D721Med (cell line): ENCODE measurements at places on chromosomes 1 and 21.

DNA sequence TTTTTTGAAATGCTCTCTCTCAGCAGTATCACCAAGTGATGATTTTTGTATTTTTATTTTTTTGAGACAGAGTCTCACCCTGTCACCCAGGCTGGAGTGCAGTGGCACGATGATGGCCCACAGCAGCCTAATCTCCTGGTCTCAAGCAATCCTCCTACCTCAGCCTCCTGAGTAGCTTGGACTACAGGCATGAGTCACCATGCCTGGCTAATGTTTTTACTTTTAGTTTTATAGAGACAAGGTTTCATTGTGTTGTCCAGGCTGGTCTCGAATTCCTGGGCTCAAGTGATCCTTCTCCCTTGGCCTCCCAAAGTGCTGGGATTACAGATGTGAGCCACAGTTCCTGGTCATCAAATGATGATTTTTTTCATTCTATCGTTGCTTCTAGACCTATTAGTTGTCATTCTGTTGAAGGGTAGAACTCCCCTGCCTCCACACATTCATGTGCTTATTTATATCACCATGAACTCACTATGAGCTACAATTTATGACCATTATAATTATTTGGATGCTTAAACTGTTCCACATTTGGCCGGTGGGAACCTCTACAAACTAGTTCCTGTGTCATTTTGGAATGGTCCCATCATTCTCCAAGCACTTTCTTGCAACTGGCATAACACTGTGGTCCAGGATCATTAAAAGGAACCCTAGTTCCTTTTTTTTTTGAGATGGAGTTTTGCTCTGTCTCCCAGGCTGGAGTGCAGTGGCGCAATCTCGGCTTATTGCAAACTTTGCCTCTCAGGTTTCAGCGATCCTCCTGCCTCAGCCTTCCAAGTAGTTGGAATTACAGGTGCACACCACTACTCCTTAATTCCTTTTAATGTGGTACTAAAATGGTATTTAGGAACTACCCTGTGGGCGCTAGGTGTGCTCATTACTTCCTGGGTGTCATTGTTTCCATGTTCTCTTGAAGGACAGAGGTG is 20.2 kb upstream of the TOR3A start:
- no peak for DNase-seq

GRCh38 chr1:70528590-70529333 is 117.7 kb downstream of the CTH start:
- no peak for DNase-seq

DNA sequence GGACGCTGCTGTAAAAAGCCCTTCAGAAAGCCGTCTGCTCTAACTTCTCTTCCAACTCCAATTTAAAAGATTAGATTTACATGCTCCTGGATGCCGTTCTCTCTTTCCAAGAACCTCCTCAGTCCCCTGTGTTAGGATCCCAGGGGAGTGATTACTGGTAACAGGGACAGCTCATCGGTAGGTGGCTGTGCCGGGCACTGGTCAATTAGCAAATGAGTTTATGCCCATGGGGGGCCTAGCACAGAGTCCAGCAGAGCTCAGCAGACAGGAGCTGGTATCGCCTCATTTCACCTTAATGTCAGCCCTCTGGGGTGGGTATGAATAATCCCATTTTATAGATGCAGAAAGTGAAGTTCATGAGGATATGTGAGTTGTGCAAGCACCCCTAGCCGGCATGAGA is 191.9 kb downstream of the GRIK3 start:
- no peak for DNase-seq

DNA sequence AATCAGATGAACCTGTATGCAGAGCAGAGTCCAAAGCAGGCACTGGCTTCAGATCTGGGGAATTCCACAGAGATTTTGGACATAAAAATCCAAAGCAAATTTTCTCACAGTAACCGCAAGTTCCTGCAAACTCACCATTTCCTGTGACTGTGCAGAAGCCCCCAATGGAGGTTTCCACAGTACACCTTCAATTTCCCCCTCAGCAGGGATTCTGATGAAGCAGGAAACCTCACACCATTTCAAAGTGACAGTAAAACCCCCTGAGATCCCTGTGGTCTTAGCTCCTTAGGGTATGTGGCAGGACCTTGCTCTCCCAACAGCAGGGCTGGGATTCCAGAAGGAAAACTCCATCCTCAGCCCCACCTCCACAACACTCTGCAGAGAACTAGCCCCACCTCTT is 6.0 kb upstream of the TGFBR3 start:
- no peak for DNase-seq

- DNase-seq: no peak
Measured at GRCh38 chr1:184648856-184649201, 105.8 kb downstream of the EDEM3 start.

DNA sequence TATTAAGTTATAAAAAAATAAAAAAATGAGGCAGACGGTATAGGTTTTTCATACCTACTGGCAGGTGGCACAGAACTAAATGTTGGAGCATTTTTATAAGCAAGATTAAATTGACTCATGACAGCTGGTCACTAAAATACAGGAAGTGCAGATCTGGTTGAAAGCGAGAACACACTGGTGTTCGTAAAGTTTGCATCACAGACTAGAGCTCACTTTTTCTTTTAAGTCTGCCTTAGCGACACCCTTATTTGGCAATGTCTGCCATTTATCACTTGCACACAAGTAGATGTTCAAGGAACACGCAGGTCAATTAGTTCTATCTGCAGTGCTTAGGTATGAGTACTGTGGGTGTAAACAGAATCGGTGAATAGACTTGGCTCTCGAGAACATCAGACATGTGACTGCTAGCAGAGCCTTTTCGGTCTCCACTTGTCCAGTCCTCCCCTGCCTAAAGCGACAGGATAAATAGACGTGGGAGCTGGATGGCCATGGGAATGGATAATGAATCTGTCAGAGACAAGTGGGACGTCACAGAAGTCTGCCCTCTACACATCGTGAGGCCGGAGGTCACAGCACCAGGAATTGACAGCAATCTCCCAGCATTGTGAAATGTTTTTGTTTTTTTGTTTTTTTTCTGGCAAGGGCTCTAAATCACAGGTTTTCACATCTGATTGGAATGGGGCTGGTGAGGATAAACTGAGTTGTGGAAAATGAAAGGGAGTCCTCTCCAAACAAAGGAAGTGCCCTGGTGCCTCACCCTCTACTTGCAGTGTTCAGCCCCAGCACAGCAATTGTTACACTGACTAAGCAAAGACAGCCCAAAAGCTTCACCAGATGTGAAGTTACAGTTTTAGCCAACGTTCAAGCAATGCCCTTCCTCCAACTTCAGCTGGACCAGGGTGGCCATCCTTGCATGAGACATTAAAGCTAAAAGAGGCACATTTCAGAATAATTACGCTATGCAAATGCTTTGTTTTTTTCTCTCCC is 248.9 kb downstream of the NTNG1 start:
- DNase-seq: no peak

- no peak for DNase-seq
Measured at GRCh38 chr1:229035748-229036082, 235.2 kb upstream of the RAB4A start.

DNA sequence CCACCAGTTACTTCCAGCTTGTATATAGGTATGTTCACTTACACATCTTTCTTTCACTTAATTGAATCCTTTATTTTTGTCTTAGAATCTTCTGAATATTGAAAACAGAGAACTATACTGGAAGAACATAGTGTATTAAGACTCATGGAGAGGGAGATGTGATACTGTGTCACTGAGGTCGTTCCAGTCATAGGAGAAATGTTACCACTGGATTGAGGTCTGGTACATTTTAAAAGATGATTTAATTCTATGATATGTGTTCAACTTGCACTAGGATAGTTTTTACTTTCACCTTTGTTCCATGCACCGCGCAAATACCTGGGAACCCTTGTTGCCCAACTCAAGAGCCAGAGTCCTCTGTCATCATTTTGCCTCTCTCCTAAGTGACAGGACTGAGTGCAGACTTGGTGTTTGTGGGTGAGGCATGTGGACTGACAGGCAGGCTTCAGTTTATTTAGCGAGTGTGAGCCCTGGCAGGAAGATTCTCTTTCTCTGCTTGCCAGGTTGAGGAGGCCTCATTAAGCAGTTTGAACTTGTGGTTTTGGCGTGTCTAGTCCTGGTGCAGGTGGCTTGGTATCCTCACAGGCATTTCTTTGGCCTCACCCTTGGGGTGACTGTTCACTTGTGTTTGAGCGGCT is 63.7 kb downstream of the DYRK1A start:
- no peak for DNase-seq

DNA sequence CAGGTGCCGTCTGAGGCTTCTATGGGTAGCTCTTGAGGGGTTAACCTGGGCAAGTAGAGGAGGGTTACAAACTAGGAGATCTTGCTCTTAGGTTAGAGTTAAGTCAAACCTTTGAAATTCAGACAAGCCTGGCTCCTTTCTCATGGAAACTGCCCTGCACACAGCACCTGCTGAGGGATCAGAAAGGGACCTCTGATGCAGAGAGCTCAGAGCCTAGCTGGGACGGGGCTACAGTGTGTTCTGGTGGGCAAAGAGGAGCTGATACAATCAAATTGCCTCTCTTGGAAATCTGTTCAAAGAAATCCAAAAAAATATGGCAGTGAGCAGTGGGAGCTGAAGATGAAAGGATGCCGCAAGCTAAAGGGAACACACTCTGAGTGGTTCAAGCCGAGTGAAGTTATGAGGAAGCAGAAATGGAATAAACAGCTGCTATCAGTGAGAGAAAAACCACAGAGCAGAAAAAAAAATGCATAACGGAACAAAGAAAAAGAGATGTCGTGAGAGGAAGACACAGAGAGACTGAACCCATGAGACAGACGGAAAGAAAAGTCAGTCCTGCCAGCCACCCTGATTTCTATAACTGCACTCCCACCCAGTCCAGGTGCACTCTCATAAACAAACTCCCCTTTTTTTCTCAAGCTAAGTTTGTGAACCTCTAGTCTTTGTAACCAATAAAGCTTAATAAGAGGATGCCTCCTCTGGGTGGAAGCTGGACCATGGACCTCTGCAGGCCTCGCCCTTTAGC is 26.6 kb downstream of the PAFAH2 start:
- DNase-seq: no peak

- no peak for DNase-seq
Measured at GRCh38 chr1:55669293-55669692, 454.1 kb upstream of the USP24 start.

- DNase-seq: no peak
Measured at GRCh38 chr1:62269851-62270495, 49.3 kb downstream of the KANK4 start.

DNA sequence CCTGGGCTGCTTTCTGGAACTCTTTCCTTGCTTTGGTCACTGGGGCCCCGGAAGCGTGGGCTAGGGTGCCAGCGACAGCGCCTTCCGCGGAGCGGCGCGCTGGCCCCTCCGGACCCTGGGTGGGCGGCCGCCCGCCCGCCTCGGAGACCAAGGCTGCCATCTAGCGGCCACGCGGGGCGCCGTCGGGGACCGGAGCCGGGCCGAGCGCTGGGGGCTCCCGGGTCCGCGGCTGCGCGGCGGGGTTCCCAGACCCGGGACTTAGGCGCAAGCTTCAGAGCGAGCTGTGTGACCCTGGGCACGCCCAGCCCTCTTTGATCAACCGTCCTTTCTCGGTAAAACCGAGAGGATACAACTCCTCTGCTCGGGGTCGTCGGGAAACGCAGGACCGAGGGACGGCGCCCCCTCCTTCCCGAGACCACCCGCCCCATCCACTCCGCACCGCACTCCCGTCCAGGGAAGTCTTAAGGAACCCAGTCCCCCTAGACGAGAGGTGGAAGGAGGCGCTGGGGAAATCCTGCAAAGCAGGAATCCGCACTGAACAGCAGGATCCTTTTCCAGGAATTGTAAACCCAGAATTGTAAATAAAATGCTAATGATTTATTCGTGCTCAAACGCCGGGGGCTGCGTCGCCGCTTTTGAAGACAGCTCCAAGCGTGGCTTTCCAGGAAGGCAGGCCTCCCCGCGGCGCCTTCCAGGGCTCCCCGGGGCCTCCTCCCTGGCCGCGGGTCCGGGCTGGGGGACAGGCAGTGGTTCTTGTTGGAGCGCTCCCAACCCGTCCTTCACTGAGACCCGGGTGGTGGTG is 41.2 kb downstream of the RRAGC start:
- peak; percentile 75 for DNase-seq

DNA sequence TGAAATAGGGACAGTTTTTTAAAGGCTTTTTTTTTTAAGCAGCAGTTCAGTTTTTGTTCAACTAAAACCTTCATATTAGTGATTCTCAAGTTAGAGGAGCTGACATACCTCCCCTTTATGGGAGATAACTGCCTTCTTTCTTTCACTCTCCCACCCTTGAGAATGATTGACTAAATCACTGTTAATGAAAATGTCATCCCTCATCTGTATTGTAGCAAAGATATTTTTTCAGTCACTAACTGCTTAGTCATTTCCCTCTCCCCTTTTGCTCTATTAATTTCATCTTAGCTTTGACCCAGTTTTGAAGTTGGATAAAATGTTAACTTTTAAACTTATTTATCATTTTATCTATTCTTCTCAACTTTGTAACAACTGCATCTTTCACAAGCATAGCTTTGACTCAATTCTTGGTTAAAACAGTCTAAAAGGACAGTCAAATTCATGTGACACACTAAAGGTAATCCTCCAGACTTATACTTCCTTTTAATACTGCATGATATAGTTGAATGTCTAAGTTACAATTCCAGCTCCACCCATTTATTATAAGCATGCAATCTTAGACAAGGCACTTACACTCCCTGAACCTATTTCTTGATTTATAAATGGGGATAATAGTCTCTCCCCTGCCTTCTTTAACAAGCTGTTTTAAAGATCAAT is 17.1 kb downstream of the CAPZA1 start:
- no peak for DNase-seq

GRCh38 chr1:1889847-1890505 is 911 bp downstream of the GNB1 start:
- DNase-seq: no peak

- no peak for DNase-seq
Measured at GRCh38 chr1:30191154-30191702, 532.2 kb downstream of the MATN1 start.

GRCh38 chr1:89581859-89582258 is 51.1 kb upstream of the LRRC8C start:
- no peak for DNase-seq

DNA sequence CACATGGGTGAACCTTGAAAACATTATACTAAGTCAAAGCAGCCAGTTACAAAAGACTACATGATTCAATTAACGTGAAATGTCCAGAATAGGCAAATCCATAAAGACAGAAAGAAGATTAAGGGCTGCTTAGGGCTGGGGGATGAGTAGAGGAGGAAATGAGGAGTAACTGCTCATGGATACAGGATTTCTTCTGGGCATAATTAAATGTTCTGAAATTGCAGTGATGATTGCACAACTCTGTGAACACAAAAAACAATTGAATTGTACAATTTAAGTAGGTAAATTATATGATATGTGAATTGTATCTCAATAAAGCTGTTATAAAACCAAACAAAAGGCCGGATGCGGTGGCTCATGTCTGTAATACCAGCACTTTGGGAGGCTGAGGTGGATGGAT is 52.2 kb downstream of the RERE start:
- peak; percentile 25 for DNase-seq

DNA sequence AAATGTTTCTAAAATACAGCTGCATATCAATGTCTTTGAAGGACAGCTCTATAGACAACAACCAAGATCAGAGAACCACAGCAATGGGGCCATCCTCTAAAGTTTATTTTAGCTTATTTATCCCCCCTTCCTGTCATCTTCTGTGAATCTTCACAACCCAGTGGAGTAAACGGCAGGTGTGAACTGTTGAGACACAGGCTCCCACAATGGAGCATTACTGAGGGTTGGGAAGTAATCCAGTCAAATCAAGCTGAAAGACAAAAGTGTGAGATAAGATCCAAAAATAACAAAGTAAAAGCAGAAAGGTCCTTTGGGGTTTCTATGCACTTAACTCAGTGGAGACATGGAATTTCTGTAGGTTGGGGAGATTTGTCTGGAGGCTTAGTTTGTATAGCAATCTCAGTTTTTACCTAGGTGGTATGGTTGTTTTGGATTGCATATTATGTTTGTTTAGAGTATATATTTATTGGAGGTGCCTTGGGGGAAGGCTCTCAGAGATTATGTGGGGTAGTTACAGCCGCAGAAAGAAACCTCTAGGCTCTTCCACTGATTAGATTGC is 286.9 kb upstream of the ADGRL2 start:
- no peak for DNase-seq
